ENCODE measurements at places on chromosomes 3 and 15.

GRCh38 chr3:54214845-54215244 is 92.5 kb downstream of the CACNA2D3 start:
- no peak for DNase-seq

DNA sequence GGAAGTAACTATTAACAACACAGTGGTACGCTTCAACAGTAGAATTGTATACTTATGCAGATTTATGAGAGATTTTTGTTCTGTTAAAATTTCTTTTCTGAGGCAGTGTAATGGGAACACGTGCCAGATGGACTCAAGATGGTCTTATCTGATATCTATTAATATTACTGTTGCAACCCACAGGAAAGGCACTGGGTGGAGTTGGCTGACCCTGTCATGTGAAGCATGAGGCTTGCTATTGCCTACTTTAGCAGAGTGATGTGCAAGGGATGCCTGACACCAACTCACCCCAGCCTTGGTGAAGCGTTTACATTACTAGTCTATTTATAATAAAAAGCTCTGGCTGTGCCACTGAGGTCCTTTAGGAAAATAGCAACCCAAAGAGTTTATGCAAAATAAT is 19.8 kb upstream of the ARNT2 start:
- DNase-seq: no peak

GRCh38 chr3:175477651-175478224 is 618.6 kb downstream of the NAALADL2 start:
- DNase-seq: no peak

DNA sequence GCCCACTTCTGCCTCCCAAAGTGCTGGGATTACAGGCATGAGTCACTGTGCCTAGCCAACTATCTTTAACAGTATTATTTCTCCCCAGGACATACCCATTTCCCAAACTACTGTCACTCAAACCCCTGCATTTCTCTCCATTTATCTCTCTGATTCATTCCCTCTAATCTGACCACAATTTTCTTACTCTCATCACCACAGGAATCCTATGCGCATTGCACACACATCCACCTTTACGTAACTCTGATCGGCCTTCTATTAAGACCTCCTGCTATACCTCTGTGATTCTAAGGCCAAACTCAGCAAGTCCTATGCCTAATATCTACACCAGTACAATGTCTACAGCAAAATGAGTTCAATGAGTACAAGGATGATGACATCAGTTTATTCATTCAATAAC is 235.0 kb downstream of the ULK4 start:
- DNase-seq: no peak

- DNase-seq: no peak
These were observed 148.4 kb downstream of the CNTN4 start for GRCh38 chr3:2246873-2247648.

- DNase-seq: no peak
These were observed 93.1 kb downstream of the DNASE1L3 start for GRCh38 chr3:58117561-58118181.

GRCh38 chr15:76840830-76841460 is 64.2 kb downstream of the SCAPER start:
- no peak for DNase-seq

DNA sequence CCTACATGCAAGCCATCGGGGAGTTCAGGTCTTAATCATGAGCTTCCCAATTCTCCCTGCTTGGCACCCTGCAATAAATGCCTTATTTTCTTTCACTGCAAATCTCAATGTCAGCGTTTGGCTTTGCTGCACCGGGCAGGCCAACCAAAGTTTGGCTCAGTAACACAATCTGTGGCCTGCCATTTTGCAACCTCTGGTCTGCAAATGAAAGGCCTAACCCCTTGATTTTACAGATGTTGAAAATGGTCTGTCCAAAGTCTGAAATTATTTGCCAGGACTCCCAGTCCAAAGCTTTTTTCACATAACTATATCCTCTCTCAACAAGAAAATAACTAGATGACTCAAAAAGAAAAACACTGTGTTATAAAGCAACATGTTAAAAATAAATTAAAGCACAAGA is 34.0 kb upstream of the LEKR1 start:
- no peak for DNase-seq

DNA sequence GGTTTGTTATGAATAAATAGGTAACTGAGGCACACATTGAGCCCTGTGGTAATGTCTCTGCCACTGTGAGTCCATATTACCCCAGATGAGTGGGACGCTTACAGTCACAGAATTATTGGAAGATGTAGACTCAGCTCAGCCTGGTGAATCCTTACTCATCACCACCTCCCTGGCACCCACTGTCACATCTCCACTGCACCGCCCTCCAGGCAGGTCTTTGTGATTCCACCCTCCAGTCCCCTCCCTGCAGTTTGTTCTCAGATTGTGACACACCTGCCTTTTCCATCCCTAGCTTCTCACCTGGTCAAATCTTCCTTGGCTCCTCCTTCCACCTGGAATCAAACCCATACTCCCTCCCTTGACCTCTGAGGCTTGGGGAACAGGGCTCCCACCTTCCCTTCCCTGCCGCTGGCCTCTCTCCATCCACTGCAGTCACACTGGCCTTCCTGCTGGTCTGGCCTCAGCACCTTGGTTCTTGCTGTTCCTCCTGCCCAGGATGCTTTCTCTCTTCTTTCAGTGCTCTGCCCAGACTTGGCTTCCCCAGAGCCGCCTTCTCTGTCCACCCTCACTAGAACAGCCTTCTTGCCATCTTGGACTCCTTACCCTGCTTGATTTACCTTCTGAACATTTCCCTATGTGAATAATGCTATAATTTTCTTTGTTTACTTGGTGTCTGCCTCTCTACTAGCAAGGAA is 9.4 kb downstream of the SLC6A20 start:
- no peak for DNase-seq

DNA sequence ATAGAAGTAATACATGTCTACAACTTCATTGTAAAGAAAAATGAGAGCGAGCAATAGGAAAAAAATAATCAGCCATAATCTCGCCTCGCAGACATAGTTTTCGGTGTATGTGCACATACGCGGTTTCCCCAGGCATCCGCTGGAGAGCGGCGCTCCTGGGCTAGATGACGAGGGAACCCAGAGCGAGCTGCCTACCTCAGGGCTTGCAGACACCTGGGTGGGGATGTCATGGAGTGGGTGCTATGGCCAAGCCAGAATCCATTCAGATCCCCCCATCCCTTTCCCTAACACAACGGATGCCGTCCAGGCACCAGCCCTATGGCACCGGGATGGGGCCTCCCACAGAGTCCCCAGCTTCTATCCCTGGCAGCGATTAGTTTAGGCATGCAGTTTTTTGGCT is 4.5 kb upstream of the CFAP100 start:
- no peak for DNase-seq

GRCh38 chr3:101781166-101781565 is 2.2 kb downstream of the NXPE3 start:
- no peak for DNase-seq

DNA sequence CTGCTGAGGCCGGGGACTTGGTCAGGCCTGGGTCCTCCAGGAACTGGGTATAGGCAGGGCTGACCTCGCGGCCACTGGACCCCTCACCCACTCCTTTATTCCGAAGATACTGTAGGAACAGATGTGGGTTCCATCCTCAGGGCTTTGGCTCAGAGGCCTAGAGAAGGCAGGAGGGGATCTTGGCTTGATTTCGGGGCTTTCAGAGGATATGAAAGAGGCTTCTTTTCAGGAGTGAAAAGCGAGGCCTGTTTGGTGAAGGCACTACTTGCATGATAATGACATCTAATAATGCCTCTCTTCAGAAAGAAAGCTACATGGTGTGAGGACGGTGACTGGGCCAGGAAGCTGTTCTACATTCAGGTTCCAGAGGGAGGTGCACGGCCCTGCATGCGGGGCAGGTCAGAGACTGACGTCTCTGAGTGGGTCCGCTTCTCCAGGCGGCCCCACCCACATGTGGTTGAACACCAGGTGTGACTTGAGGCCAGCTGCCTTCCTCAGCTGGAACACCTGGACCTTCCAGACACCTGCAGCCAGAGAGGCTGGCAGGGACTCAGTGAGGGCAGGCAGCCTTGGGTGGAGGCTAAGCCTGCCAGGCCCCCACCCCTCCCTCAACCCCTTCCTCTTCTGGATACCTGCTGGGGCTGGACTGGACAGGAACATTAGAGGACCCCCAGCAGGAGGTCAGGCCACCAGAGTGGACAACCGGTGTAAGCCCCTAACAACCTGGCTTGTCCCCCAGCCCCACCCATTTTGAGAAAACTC is 31.1 kb upstream of the HHATL start:
- DNase-seq: no peak

DNA sequence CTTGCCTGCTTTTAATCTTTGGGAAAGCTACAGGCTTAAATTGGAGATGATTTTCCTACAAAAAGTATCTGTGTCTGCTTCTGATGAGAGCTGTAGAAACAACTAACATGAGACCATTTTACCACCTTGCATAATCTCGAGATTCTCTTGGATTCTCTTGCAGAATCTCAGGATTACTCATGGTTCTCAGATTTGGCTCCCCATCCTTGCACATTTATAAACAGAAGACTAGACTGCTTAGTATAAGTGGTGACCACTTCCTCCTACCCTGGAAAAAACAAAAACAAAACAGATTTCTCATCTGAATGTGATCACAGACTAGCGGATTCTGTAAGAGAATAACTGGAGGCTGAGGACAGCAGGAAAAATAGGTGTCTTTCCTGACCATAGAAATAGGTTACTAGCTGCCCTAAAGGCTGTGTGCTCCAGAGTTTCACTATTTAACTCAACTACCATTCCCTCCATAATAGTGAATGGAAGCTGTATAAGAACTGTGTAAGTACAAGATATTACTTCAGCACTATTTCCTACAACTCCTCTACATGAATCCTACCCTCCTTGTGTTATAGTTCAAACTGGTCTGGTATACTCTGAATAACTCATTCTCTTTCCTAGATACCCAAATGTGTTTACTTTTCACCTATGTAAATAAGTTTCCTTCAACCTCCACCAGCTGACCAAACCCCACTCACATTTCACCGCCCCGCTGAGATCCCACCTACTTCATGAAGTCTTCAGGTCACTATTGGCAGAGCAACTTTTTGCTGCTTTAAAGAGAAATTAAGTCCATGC is 122.2 kb upstream of the C2CD4B start:
- DNase-seq: no peak

GRCh38 chr15:31342781-31343626 is 16.4 kb downstream of the KLF13 start:
- no peak for DNase-seq

- DNase-seq: no peak
These were observed 33.1 kb downstream of the ARIH2 start for GRCh38 chr3:48951764-48952163.

- DNase-seq: no peak
These were observed 84.3 kb downstream of the CHST2 start for GRCh38 chr3:143203848-143204247.

DNA sequence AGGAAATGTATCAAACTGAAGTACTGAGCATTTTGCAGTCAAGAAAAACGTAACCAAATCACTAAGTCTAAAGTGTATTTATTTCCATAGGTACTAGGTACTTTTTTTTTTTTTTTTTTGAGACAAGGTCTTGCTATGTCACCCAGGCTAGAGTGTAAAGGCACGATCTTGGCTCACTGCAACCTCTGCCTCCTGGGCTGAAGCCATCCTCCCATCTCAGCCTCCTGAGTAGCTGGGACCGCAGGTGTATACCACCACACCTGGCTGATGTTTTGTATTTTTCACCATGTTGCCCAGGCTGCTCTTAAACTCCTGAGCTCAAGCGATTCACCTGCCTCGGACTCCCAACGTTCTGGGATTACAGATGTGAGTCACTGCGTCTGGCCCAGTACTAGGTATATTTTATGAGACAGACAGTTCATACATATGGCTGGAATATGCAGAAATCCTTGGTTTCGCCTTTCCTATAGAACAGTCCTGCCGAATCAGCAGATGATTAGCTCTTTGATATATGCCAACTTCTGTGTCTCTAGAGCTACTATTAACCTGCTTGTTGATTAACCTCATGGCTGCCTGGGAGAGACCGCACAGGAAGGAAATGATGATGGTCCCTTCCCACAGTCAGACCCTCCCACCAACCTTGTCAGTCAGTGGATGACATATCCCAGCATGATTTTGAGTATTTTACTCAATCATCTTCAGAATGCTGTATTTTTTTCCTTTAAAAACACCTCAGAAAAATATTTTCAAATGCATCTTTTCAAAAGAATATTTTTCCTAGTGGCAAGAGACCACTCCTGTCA is 32.3 kb downstream of the TMOD3 start:
- DNase-seq: no peak

DNA sequence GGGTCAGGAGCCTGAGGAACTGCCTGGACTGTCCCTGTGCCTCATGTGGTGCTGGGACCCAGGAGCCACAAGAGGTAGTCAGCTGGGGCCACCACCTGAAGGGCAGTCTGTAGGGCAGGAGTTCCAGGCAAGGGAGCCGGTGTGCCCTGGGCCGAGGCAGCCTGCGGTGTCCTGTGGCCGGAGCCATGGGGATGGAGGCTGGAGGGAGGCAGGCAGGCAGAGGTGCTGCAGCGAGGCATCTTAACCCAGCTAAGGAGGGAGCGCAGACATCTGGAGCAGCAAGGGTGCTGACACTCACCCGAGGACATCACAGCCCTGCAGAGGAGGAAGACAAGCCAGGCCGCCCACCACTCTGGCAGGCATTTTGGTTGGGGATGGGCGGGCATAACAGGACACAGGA is 77.8 kb downstream of the DNAJB8 start:
- DNase-seq: no peak

Measured in amniotic stem cell (primary cell).